ENCODE measurements at places on chromosomes 5 and 9.

GRCh38 chr5:178323541-178323865 is 90.9 kb upstream of the PHYKPL start:
- DNase-seq, result no peak

DNA sequence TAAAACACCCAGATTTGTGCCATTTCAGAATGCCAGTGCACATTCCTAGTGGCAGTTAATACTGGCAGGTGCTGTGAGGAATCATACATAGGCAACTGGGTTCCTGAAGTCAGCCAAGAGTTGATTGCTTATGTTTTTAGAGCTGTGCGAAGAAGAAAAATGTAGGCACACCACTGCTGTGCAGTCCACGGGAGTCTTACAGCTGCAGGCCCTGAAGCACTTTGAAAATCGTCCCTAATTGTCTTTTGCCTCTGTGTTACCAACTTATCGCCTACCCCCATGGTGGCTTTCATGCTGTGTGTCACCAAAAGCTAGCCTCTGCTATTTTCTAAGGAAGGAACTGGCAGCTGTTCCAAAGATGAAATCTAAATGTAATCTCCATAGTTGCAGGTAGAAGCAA is 263.9 kb downstream of the ARRDC3 start:
- no peak for DNase-seq

DNA sequence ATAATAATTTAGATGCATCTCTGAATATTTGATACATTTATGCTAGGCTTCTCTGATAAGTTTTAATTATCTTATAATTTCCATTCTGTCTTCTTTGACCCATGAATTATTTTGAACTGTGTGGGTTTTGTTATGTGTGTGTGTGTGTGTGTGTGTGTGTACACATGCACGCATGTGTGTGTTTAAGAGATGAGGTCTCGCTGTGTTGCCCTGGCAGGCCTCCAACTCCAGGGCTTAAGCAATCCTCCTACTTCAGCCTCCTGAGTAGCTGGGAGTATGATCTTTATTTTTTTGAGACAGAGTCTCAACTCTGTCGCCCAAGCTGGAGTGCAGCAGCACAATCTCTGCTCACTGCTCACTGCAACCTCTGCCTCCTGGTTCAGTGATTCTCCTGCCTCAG is 75.4 kb downstream of the NDUFAF2 start:
- peak; percentile 12 for DNase-seq

- DNase-seq, result no peak
Observed at GRCh38 chr9:99808454-99808853, 13.2 kb upstream of the NR4A3 start.

GRCh38 chr9:83474631-83475030 is 63.6 kb downstream of the FRMD3 start:
- DNase-seq, result no peak
